Stimulated activated CD4-positive, alpha-beta T cell treated with anti-CD3 and anti-CD28 coated beads, Interleukin-15, amount 100 ng/mL, for 1 hour (primary cell): ENCODE measurements at places on chromosomes 5 and 9.

GRCh38 chr5:1270426-1270825, 24.4 kb downstream of the TERT start:
- DNase-seq, result no peak

DNA sequence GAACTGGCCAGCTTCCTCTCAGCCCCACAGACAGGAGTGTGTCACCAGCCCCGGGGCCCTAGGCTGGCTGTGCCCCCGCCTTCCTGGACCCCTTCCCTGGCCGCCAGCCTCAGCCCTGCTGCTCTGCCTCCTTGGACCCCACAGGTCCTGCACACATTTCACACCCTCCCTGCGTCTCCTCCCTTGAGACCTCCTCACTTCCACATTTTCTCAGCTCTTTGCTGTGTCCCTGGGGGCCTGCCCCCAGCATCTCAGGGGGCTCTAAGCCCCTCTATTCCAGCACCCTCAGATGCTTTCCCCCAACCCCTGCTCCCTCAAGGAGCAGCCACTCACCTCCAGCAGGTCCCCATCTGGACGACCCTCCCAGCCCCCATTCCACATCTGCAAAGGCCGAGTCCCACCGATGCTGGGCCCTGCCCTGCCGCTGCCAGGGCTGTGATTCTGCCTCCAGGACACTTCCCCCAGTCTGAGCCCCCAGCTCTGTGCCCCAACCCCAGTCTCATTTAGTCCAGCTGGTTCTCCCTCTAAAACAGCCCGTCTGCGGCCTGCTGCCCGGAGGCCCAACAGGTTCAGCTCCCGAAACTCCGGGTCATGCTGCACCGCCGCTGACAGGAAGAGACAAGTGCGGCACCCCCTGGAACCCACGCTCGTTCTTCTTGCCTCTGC, 4.2 kb downstream of the SLC34A3 start:
- DNase-seq, result no peak

GRCh38 chr5:74409166-74409706, 231.3 kb downstream of the ENC1 start:
- no peak for DNase-seq

DNA sequence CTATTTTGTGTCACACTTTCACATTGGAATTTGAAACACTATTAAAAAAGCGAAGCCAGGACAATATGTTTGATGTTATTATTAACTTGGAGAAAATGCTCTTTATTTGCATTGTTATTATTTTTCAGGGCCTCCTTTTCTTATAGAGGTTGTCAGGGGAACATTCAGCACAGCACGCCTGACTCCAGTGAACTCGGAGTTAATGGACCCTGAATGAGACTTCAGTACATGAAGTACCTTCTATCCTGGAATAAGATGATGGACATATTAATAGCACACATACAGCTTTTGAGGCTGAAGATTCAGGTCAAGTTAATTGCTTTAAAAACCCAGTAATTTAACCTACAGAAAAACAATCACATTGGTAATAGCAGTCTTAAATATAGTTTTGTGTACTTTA, 652.9 kb downstream of the SEMA5A start:
- no peak for DNase-seq

- DNase-seq, result no peak
Measured at GRCh38 chr5:16179511-16179935, at the start of gene MARCHF11. Gene MARCHF11 (minus strand): TSS chr5:16179791. CDS start chr5:16179575, 216 bp downstream.

GRCh38 chr5:111129938-111130337, 37.8 kb downstream of the WDR36 start:
- no peak for DNase-seq

GRCh38 chr9:83649515-83649914, 26.6 kb downstream of the IDNK start:
- no peak for DNase-seq

GRCh38 chr9:108786901-108787689, 68.7 kb downstream of the ACTL7B start:
- DNase-seq, result no peak

DNA sequence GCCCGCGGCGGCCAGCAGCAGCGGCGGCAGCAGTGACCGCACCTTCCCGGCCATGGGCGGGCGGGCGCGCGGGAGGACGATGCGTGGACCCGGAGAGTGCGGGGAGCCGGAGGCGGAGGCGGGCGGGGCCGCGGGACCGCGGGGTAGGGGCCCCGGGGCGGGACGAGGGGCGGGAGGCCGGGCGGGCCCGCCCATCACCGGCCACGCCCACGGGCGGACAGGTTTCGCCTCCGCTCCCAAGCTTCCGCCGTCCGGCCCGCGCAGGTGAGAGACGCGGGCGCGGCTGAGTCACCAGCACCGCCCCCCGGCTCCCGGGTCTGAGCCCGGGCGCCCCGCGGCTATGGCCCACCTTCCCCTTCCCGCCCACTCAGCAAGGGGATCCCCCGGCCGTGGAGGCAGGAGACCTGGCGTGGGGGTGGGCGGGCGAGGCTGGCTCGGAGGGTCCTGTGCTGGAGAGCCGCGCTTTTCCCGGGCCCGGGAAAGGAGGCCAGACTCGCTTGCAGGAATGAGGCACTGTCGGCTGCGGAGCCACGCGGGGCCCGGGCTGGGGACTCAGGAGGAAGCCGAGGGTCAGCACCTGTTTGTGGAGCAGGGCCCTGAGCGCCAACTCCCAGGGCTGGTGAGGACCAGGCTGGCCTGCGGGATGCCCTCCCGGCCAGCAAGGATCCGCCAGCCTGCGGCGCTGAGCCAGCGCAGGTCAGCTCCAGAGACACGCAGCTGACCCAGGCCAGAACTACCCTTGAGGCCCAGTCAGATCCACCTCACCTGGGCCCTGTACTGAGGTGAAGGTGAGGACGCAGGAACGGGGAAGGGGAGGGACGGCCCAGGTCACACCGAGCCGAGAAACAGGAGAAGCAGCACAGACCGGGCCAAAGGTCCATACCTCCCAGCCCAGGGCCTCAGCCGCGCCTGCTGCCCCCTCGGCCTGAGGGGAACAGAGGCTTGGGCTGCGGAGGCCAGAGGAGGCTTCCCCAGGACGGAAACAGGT, at the start of gene ENTPD2:
ENTPD2 (minus strand) TSS at position 118 of the 988 bp plus-strand sequence; CDS start at position 54, 64 bp downstream.
- DNase-seq, result no peak

DNA sequence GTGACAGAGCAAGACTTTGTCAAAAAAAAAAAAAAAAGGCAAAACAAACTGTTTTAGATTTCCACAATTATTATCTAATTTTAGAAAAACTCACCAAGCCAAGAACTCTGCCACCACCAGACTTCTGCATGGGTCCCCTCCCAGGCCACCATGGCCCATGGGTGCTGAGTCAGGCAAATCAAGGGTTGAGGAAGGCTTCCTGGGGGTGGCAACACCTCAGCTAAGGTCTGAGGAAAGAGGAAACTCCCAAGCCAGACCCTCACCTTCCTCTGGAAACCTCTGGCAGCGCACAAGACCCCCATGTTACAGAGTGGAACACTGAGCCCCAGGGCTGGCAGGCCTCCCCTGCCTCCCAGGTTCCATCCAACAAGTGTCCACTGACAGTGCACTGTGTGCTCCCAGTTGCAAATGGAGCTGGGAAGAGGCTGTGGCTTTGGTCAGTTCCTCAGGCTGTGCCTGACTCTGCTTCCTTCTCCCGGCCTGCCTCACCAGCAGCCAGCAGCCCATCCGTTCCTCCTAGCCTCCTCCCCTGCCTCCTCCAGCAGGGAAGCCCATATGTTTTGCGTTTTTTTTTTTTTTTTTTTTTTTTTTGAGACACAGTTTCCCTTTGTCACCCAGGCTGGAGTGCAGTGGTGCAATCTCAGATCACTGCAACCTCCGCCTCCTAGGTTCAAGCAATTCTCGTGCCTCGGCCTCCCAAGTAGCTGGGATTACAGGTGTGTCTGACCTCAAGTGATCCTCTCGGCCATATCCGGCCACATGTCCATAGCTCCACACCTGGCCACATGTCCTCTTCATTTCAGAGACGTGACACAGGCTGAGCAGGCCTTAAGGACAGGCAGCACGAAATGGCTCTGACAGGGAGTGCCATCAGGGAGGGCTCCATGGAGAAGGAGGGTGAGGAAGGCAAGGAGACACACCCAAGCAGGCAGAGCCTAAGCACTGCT, 3.5 kb upstream of the SUSD3 start:
- DNase-seq, result no peak

DNA sequence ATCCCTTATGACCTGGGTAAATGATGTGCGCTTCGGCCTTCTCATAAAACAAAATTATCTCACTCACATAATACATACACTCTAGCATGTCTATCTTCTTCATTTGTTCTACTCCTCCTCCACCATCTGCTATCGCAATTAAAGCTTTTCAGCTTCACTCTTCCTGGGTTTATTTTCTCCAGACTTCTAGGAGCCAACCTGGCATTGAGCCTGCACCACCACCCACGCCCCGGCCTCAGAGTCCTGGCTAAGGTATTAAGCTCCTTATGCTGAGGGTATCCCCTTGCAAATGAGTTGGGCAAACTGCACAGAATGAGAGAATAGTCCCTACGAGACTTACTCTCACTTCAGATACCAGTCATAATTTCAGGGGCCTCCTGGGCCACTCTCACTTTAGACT, 236.1 kb upstream of the CDH12 start:
- DNase-seq, result no peak
